ENCODE measurements at places on chromosomes 7 and 10.

- no peak for DNase-seq
Measured at GRCh38 chr10:29397221-29397620, 108.4 kb downstream of the LYZL1 start.

DNA sequence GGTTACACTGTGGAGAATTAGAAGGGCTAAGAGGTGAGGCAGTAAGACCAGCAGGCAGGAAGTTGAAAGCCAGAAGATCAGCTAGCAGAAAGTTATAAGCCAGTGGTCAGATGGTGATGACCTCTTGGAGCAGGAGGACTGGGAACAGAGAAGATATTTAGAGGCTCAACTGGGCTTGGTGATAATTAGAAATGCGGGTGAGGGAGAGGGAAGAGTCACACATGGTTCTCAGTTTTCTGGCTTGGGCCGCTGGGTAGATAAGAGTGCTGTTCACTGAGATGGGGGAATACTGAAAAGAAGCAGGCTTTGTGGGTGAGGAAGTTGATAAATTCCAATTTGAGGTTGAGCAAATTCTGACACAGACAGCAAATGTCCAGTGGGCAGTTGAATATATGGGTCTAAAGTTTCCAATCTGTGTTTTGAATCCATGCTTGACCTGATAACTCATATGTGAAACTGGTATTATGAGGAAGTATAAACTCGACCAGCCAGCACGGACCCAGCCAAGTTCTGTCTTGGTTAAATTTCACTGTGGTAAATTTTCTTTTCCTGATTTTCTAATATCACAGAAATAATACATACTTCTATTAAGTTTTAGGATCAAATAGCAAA is 22.7 kb downstream of the LSMEM1 start:
- DNase-seq = peak; percentile 72

DNA sequence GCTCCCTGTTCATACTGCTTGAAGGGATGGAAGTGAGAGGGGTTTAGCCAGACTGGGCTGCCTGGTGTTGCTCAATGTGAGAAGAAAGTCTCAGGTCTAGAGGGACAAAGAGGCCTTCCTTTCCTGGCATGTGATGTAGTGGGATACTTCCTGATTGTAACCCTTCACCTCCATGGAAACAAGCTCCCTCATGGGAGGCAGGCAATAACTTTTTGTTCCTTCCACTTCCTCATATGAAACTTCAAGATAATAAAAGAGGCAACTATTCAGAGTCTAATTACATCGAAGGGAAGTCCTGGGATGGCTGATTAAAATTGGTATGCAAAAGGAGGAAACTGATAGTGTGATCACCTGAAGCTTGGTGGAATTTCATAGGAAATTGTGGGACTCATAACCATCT is 84.1 kb upstream of the ETV1 start:
- no peak for DNase-seq

DNA sequence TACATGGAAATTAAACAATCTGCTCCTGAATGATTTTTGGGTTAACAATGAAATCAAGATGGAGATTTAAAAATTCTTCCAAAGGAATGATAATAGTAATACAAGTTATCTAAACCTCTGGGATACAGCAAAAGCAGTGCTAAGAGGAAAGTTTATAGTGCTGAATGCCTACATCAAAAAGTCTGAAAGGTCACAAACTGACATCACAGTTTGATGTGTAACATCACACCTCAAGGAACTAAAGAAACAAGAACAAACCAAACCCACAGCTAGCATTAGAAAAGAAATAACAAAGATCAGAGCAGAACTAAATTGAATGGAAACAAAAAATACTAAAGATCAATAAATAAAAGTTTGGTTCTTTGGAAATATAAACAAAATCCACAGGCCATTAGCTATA is 17.4 kb downstream of the ZFAND4 start:
- no peak for DNase-seq

DNA sequence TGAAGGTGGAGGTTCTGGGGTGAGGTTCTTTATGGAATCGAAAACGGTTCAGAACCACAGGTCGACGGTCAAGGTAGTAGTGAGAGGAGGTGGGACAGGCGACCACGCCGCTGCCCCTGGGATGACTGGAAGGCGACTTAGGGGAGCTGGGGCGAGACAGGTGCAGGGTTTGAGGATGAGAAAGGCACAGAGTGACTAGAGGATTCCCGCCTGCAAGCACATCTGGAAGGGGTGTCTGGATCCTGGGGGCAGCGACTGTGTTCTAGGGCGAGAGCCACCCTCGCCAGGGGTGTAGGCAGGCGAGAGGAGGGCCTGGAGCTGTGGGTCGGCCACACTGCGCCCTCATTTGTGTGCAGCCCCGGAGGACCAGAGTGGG is 468 bp upstream of the IRF5 start:
- DNase-seq = no peak

DNA sequence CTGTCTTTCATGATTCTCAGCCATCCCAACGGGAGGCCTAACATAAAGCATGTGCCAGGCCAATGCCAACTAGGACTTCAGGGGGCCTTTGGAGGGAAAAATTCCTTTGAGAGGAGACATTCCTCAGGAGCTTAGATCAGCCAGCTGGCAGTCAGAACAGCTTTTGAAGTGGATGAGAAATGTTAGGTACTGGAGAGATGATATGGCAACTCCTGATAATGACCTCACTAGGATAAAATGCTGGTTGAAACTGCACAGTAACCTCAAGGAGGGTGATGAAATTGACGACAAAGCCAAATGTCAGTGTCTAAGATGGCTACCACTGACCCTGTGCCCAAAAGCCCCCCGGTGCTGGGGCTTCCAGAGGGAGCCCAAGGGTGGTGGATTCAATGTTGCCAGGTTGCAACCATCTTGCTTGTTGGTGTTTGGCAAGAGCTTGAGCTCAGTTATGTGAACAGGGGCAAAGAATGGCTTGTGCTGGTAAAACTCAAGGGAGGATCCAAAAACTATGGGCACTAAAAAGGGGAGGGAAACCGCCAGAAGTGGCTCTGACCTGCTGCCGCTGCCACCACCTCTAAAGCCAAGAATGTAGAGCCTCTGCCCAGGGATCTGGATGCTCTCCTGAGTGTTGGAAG is 121.2 kb downstream of the UBE2H start:
- no peak for DNase-seq

- peak; percentile 90 for DNase-seq
Measured at GRCh38 chr7:55533050-55533728, 39.1 kb downstream of the VOPP1 start.

DNA sequence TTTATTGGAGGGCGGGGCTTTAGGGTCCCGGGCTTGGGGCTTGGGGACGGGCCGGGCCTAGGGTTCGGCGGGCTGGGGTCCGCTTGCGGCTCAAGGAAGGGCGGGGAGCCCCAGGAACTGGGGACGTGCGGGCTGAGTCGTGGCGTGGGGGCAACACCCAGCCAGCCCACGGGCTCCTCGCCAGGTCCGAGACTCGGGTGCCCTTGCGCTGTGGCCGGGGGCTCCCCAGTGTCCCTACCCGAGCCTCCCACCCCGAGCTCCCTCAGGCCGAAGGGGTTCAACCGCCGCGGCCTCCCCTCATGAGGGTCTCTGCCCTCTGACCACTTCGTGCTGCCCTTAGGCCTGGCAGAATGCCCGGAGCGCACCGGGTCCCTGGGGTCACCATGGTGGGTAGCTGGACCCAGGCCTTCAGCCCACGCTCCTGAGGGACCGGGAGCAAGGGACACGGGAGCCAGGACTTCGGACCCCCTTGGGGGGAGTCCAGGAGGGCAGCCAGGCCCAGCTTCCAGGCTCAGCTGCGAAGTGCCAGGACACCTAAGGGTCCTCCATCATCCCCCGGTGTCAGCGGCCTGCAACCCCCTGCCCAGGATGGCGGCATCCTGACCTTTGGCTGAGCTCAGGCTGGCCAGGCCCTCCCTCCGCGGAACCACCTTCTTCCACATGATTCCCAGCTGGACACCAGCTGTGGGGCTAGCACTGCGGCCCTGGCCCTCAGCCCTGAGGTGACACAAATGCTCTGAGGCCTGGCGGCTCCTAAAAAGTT is 524 bp upstream of the FUOM start:
- DNase-seq = no peak

DNA sequence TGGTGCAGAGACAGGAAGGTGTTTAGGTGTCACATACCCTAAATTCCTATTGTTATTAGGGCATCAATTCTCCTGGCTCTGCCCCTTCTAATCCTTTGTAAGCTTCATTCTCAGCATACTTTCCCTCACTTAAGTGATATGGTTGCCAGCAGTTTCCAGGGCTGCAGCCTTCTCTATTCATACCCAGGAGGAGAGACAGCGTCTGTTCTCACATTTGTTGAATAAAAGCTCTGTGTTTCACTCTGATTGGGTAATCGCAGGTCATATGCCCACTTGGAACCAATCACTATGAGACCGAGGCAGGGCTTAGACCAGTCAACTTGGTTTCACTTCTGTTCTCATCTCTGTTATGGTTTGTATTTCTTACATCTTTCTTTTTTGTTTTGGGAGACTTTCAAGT is 109.6 kb upstream of the MTPN start:
- peak; percentile 10 for DNase-seq

GRCh38 chr10:109887243-109887642 is 36.1 kb downstream of the XPNPEP1 start:
- no peak for DNase-seq

DNA sequence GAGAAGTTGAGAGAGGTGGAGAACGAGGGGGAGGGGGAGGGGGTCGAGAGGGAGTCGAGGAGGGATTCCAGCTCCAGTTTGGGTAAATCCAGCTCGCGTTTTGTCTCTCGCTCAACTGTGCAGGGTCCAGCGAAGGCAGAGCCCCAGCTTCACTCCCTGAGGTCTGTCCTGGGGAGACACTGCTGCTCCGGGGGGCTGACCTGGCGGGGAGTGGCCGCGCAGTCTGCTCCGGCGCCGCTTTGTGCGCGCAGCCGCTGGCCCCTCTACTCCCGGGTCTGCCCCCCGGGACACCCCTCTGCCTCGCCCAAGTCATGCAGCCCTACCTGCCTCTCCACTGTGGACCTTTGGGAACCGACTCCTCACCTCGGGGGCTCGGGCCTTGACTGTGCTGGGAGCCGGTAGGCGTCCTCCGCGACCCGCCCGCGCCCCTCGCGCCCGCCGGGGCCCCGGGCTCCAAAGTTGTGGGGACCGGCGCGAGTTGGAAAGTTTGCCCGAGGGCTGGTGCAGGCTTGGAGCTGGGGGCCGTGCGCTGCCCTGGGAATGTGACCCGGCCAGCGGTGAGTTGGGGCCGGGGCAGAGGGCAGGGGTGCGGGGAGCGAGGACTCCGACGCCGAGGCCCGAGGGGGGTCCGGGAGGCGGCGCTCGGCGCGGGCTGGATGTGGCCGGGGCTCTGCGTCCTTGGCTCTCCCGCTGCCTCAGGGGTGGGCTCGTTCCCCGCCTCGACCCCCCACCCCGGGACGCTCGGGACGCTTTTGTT is at the start of gene TET1:
Gene TET1 (plus strand): TSS at position 152 of the 757 bp plus-strand sequence. CDS start 12,002 bp downstream, outside the sequence.
- no peak for DNase-seq

Measured in suppressor macrophage treated with lipopolysaccharide for 4 hours (primary cell).